Suprapubic skin (tissue), 4 donors: ENCODE measurements at places on chromosomes 2 and 18.

- no peak for DNase-seq
Observed at GRCh38 chr2:189370719-189371118, 70.6 kb upstream of the WDR75 start.

DNA sequence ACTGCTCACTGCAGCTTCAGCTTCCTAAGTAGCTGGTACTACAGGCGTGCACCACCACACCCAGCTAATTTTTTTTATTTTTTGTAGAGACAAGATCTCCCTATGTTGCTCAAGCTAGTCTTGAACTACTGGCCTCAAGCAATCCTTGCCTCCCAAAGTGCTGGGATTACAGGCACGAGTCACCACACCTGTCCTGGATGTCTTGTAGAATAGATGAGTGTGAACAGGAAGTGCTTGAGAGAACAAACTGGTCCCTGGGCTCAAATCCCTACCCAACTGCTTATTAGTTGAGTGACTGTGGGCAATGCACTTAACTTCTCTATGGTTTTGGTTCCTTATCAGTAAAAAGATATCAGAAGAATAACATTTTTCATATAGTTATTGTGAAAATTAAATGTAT lies 34.2 kb downstream of the PKDCC start:
- no peak for DNase-seq

DNA sequence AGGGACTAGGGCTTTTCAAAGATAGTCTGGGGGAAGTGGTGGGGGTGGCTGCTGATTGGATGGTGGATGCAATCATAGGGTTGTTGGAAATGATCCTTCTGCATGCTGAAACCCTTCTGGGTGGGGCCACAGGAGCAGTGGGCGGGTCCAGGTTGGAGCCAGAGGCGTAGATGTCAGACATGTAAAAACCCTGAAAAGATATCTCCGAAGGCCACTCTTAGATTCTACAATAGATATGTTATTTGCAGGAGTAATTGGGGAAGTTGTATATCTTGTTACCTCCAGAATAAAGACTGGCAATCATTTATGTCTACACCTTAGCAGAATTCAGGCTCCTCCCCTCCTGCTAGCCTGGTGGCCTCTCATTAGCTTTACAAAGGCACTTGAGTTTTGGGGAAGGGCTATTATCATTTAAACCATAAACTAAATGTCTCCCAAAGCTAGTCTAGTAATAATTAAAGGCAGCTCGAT lies 8.2 kb upstream of the FAM98A start:
- DNase-seq: no peak

GRCh38 chr2:232525199-232525598 lies 761 bp upstream of the CHRND start:
- DNase-seq: no peak

DNA sequence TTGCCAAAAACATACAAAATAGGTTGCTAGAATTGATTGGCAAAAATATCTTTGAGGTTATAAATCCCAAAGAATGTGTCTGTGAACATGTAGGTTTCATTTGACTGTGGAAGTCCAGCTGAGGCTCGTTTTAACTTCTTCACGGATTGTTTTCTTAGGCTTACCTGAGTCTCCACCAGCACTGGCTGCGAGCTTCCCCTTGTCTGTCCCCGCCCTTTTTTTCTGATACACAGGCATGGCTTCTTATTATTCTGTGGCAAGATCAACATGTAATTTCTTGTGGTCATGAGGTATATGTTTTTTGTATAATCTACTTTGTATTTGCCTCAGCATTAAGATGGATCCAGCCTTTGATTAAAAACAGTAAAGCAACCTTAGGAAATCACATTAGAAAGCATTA lies 7.2 kb upstream of the SLC40A1 start:
- DNase-seq: no peak

- DNase-seq: no peak
Observed at GRCh38 chr18:36849288-36850006, 20.5 kb downstream of the KIAA1328 start.

DNA sequence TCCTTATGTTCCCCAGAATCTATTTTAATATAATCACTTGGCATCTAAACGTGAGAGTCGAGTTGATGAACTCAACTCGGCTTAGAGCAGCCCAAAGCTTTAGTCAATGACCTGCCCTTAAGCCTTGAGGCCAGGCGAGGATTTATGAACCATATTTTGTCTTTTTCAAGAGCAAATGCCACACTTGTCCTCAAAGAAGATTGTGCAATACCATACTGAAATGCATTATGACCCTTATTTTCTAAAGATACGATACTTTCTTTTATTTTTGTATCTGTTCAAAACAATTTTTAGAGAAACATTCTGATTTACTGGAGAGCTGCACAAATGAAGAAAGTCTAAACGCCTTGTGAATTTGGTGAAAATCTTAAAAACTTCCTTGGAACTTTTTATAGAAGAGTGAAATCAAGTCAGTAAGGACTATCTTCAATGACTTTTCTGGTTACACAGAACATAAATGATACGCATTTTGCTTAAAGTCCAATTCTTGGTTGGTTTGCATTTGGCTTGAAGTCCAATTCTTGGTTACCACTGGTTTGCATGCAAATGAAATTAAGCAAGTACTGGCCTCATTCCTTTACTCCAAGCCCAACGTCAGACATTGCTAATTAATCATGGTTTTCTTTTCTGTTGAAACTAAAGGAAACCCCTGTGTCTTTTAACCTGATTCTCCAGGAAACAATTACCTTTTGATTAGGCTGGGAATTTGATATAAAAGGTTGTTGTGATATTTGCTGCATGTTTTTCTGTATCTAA lies 105.8 kb upstream of the CAVIN2 start:
- no peak for DNase-seq

- no peak for DNase-seq
Observed at GRCh38 chr18:22470248-22471235, 52.8 kb upstream of the CTAGE1 start.

DNA sequence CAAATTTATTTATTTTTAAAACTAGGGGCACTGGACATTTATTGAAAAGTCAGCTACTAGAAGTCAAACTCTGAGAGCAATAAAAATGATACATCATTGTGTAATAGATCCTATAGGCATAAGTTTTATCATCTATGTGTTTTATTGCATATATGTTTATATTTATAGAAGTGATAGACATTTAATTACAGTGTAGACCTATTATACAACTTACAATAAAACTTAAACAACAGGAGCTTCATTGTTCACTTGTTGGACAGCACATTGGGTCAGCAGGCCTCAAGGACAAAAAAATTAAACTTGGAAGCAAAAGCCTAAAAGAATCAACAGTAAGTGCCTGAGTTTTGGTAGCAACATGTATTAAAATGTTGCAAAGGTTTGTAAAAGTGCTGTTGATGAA lies 15.0 kb upstream of the ACTR2 start:
- DNase-seq: no peak

DNA sequence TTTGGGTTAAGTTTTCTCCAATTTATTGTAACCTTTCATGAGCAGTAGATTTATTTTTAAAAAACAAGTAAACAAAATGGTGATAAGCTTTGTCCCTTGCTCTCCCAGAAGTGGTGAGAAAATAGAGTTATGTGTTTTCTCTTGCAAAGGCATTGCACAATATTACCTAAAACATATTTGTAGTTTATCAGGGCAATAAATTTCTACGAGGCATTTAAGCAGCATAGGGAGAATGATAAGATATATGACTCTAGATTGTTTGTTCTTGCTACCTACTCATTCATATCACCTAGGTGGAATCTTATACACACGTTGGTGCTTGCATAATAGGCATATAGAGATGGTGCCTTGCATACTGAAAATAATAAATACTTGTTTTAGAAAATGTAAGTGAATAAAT lies 201.7 kb downstream of the MYO1B start:
- no peak for DNase-seq

DNA sequence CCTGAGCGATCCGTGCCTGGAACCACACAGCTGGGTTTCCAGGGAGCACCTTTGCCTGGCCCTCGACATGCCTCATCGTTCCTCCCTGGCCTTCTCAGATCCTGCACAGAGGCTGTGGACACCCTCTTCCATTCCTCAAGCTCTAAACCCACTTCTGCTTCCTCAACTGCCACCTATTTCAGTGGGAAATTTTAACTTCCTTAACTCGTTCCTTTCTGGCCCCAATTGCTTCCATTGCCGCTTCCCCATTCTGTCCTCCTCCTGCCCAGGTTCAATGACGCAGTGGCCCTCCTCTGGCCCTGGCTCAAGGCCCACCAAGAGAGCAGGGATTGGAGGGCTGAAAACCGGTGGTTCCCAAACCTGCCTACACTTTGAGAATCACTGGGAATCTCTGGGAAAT lies 4.8 kb upstream of the B3GNT7 start:
- DNase-seq: no peak

DNA sequence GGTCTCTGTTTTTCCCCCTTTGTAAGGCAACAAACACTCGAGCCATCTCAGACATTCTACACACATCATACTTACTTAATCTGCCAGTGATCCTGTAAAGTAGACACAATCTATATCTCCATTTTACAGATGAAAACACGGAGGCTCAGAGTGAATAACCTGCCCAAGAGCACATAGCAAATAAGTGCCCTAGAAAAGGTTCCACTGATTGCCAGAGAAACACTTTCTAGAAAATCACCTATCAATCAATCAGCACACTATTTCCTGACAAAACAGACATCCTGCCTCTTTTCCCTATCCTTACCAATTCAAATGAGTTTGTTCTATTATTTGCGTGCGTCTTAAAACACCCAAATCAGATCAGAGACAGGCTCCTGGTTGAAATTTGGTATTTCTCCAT lies 23.9 kb downstream of the SLC66A3 start:
- no peak for DNase-seq

DNA sequence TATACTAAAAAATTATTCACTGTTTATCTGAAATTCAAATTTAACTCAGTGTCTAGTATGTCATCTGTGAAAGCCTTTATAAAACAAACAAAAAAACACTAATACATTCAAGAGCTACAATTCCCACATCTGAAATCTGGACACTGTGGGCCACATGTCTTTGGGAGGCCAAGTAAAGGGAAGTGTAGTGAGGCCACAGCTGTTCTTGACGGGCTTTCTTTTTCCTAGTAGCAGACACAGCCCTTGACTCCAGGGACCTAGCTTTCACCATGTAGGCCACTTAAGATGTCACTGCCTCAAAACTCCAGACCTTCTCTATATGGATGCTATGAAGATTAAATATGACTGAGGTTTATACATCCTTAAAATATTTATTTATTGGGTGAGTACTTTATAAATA lies 91.1 kb downstream of the RBMS1 start:
- no peak for DNase-seq

DNA sequence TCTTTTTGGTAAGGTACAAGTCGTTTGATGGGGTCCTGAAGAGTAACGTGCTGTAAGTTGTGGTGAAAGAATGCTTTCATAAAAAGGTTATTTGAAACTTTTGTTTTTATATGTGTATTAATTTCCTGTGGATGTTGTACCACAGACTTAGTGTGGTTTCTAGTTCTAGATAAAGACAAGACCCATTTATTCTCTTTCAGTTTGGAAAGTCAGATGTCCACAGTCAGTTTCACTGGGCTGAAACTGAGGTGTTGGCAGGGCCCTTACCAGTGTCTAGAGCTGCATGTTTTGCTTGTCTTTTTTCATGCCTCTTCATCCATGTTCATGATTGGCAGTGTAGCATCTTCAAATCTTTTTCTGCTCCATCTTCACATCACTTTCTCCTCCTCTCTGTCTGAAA lies 22.1 kb upstream of the DOCK10 start:
- no peak for DNase-seq

GRCh38 chr2:26886736-26887135 lies 38.8 kb downstream of the DPYSL5 start:
- DNase-seq: no peak

- no peak for DNase-seq
Observed at GRCh38 chr2:232236200-232236599, 142.4 kb upstream of the ALPP start.

DNA sequence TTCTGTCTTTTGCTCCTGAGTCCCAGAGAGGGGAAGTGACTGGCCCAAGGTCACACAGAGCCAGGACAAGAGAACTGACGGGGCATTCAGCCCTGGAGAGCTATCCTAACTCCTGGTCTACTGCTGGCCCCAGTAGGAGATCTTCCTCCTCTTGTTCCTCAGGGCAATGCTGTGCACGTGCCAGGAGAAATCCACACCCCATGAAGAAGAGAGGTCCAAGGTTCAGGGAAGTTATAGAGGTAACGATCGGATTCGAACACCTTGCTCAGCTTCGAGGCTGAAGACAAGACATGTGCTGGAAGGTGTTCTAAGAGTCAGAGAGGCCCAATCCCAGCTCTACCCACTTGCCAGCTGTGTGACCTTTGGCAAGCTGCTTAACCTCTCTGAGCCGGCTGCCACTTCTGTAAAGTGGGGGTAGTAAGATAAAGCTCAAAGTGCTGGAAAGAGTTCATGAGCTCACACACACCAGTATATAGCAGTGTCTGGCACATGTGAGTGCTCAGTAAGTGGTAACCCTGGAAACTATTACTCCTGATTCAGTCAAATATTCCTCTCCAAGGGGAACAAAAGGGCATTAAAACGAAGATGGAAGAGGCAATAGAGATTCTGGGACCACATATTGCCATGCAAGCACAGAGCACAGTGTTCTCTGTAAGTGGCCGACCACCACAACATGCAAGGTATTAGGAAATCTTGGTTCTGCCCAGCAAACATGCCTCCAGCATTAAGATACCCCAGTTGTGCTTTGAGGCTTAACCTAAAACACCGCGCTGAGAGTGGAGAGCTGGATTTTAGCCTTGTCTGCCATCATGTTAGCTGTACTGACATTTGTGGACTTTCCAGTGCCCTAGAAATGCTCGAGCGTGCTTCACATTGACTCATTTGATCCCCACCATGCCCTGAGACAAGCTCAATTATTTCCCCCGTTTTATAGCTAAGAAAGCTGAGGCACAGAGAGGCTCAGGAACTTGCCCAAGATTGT lies 25.6 kb downstream of the SERTAD2 start:
- no peak for DNase-seq

DNA sequence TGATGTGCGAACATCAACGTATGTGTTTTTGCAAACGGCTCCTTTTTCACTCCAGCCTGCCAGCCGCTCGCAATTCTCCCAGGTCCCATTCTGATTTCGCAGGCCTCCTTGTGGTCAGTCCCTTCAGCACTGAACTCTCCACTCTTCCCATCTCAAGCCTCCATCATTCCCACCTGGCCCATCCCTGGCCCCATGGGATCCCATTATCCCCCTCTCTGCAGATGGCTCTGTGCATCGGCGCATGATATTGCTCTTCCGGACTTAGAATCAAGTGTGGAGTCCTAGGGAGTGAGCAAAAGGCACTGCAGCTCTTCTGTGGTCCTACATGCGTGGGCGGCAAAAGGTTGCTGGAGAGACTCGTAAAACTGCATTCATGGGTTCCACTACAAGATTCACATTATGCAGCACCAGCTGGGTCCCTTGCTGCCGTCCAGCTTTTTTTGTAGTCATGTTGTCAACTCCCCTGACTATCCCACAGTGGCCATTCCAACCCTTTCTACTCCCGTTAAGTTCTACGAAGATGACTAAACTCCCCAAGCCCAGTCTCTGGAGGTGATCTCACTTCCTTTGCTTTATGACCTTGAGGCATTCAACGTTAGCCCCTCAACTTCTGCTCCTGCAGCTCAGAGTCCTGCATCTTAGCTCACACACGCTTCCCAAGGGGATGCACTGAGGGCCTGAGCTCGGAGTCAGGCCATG lies 125.3 kb upstream of the NRP2 start:
- no peak for DNase-seq

- DNase-seq: no peak
Observed at GRCh38 chr2:74419345-74419744, 2.1 kb downstream of the C2orf81 start.
